Hepatic stellate cell (primary cell): ENCODE measurements at places on chromosomes 7 and 10.

GRCh38 chr7:92295391-92295790, 49.6 kb downstream of the ANKIB1 start:
- no peak for DNase-seq

DNA sequence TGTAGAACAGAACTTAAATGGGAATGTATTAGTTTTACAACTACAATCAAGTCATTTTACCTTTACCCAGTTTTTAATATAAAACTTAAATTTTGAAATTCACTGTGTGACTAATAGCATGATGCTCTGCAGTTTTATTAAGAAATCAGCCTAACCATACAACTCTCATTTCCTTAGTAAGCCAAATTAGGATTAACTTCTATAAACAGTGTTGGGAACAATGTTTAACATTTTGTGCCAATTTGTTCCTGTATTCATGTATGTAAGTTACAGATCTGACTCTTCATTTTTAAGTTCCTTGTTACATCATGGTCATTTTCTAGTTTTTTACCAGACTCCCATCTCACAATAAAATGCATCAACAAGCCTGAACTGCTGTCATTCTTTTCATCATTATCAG, 209.8 kb downstream of the ZEB1 start:
- DNase-seq, result no peak

- DNase-seq, result peak; percentile 27
These were observed 25.2 kb downstream of the YWHAG start for GRCh38 chr7:76333511-76334101.

- DNase-seq, result no peak
These were observed 55.6 kb upstream of the PCBD1 start for GRCh38 chr10:70943841-70944466.

- DNase-seq, result no peak
These were observed 91.9 kb downstream of the CPED1 start for GRCh38 chr7:121080257-121080912.

DNA sequence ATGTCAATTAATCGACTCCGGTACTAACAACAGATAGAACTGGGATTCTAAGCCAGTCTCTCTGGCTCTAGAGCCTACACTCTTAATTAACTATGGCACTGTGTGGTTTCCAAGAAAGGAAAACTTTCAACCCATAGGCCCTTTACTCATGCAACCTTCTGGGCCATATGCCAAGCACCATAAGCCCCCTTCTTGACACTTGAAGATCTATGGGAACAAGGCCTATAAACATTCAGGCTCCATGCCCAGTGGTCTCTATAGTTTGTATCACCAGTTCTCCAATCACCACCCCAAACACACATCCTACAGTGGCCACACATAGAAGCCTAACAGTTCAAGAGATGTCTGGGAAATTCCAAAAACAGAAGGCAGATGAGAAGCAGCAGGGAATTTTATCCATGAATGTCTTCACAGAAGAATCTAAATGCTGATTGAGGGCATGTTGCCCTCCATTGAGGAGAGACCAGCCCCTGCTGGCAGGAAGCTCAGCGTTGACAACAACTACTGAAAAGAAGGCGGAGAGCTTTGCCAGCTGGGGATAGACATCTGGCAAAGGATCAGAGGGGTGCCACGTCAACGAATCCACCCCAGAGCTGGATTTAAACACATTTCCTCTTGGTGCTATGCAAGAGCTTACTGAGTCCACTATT, 64.4 kb downstream of the GRM3 start:
- no peak for DNase-seq

- DNase-seq, result no peak
These were observed 10.4 kb downstream of the GPRIN2 start for GRCh38 chr10:46545861-46546590.

- no peak for DNase-seq
These were observed 79.2 kb downstream of the C7orf25 start for GRCh38 chr7:42832667-42833066.

GRCh38 chr10:361203-362081, 226.2 kb downstream of the ZMYND11 start:
- no peak for DNase-seq

- no peak for DNase-seq
These were observed 554.4 kb downstream of the PTPRN2 start for GRCh38 chr7:158033196-158033595.
